ENCODE measurements at places on chromosomes 3 and 15. TPM values are rescaled to one million over a fixed set of nuclear protein-coding genes. Genes with fewer than 3 reads are reported as not detected.

DNA sequence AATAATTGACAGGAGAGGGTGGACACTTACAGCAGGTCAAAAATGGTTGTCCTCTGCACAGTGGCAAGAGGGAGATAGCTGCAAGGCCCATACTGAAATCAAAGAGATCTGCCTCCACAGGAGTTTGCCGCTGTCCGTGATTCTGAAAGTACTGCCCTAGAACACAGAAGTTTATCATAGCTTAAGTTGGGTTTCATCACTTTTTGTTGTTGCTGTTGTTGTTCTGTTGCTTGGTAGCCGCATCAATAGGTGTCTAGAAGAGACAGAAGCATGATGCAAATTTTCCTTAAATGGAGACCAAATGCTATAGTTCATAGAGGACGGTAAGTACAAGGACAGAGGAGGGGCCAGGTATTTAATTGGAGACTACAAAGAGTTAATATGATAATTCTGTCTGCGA is 120.0 kb upstream of the MRPL3 start:
- no peak for DNase-seq

The STIMATE gene
- polyA plus RNA-seq: 7.5 TPM

DNA sequence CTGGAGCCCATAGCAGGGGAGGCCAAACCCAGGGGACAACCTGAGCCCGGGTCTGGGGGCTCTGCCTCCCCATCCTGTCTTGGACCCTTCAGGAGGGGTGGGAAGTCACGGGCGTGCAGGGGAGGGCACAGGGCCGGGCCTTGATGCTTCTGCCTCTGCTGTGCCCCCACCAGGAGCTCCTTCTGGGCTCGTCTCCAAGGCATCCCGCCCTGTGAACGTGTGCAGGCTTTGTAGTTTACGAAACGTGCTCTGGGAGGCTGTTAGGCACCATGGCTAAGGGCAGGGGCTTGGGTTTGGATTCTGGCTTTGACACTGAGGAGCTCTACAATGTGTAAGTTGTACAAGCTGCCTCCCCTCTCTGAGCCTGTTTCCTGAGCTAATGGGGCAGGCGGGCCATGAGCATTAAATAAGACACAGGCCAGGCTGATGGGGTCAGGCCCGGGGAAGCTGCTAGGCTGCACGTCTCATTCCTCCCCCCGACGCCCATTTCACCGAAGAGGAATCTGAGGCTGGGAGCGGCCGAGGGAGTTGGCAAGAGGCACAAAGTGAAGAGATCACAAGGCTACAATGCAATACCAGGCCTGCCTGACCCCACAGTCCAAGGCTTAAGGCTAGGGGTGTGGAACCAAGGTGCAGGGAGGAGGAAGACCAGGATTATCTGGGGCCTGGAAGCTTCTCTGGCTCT is 19.6 kb downstream of the PLXND1 start:
- DNase-seq: no peak

DNA sequence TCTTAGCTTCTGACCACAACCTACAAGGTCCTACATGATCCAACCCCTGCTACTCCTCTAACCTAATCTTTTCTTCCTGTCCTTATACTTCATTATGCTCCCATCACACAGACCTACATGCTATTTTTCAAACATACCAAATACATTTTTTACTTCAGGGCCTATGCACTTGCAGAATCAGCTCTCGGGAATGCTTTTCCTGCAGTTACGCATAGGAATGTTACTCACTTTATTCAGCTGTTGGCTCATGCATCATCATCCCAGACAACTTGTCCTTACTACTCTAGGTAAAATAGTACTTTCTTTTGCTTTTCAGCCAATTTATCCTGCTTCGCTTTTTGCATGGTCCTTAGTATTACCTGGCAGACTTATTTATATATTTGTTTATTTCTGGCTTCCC is 105.6 kb downstream of the OXSM start:
- no peak for DNase-seq

The ROPN1B gene
- 0.19 TPM for polyA plus RNA-seq

DNA sequence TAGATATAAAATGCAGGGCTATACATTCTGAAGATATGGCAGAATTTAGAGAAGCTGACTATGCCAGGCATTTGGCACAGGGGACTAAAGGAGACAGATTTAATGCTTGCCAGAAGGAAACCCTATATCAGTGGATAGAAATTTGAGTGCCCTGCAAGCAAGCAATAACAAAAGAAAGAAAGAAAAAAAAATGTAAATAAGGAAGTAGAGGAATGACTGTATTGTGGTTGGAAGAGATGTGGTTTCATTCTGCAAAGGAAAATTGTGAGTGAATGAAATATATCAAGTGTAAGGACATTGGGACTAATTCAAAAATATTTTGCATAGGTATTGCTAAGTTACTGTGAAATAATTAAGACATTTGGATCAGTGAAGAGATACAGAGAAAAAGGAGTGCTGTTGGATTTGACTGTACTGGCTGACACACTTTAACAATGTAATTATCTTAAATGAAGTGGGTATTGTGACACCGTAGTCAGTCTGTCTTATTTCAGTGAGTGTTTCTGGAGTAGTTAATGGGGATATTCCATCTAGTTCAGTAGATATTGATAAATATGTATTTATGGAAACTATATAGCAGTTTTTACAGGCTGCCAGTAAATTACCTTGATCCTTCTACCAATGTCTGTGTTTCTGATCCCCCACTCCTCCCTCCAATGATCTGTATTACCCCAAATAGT is 418.2 kb downstream of the CNTN4 start:
- no peak for DNase-seq

The SLC28A1 gene
- 0.32 TPM for polyA plus RNA-seq

- DNase-seq: no peak
These were observed 73.6 kb upstream of the ACAD9 start for GRCh38 chr3:128805772-128806171.

DNA sequence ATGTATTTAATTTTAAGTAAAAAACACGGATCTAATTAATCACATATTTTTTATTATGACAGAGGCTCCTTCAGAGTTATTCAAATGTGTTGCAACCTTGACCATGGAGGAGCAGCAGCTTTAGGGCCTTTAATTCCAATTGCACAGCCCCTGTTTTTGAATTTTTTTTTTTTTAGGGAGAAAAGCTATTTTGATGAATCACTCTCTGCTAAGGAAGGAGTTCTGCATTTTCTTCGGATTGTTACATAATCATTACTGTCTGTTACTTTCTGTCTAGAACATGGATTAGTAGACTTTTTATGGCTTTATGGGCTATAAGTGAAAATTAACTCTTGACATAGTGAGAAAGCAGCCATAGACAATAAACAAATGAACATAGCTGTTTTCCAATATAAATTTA is 90.8 kb downstream of the MCTP2 start:
- DNase-seq: no peak

DNA sequence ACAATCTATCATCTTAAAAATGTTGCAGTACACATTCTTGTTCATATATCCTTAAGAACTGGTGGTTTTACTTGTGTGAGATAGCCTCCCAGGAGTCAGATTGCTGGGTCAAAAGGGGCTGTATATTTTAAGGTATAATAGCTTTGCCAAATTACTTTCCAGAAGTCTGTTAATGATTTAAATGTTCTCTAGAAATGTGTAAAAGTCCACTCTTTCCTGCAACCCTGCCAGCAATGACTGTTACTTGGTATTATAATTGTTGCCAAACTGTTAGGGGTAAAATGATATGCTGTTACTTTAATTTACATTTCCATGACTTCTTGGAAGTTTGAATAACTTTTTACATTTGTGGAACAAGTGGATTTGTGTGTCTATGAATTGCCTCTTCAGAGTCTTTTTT is 170.8 kb downstream of the SLC9A9 start:
- DNase-seq: peak; percentile 20

- no peak for DNase-seq
These were observed 219.3 kb downstream of the CBLB start for GRCh38 chr3:105649480-105649879.

DNA sequence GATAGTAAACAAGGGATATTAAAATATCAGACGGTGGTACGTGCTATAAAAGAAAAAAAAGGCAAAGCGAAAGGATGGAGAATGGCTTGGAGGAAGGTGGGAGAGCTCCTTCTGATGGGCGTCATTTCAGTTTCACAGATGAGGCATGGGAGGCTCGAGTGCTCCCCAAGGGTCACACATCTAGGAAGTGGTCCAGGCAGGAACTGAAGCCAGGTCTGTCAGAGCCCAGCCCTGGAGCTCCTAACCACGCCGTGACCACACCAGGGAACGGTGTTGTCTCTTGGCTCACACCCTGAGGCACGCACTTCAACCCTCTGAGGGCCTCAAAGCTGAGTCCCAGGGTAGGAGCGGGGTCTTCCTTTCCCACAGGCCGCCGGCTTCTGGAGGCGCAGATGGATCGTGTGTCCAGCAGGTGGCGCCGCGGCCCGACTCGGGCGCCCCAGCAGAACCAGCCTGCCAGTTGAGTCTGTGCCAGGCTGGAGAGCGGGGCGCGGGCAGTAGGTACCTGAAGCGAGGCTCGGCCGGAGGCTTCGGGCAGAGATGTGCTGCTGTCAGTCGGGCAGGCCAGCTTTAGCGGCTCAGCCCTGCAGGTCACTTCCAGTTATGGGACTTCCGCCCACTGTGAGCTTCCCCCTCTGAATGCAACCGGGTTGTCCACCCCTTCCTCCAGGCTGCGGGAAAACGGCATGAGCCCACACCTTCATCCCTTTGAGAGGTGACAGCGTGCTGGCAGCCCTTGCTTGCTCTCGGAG is 68.1 kb downstream of the SLC6A1 start:
- DNase-seq: peak; percentile 64

- peak; percentile 46 for DNase-seq
These were observed 600 bp upstream of the USP3 start for GRCh38 chr15:63503739-63504246.

The PLSCR5 gene
- polyA plus RNA-seq: not detected

DNA sequence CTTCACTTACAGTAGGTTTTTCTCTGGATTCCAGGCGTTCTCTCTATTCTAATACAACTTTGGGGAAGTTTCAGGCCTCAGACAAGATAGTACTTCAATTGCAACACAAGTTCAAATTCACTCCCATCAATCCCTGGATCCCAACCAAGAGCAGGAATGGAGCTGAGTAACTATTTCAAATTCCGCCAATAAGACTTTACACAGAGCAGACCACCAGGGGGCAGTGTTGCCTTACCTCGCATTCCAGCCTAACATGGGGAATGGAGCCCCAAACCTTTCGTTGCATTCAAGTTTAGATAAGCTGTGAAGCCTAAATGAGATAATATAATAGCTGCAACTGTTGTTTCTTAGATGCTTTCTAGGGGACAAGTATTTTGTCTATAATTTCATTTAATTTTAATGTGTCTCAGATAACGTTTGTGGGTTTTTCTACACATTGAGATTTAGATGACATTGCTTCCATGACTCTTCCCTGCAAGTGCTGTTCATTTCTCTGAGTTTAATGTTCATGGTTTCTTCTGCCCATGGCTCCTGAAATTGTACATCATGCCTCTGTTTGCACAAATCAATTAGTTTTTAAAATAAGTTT is 186.7 kb downstream of the NSUN3 start:
- DNase-seq: peak; percentile 28

DNA sequence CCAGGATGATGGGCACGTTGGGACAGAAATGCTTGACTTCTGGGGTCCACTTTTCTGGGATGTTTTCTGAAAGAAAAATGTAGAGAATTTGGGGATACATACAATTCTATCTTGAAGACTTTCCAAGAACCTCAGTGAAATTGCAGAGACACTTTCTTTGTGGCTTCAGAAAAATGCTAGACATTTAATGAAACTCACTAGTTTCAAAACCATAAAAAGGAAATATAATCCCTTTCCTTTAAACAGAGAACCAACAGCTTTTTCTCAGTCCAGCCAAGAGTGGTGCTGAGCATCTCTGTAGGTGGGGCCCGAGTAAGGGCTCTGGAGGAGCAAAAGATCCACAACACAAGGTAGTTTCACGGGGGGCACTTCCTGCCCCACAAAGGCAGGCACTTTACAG is 4.4 kb upstream of the GPX1 start:
- no peak for DNase-seq

The MESP2 gene
- 0.22 TPM for polyA plus RNA-seq

DNA sequence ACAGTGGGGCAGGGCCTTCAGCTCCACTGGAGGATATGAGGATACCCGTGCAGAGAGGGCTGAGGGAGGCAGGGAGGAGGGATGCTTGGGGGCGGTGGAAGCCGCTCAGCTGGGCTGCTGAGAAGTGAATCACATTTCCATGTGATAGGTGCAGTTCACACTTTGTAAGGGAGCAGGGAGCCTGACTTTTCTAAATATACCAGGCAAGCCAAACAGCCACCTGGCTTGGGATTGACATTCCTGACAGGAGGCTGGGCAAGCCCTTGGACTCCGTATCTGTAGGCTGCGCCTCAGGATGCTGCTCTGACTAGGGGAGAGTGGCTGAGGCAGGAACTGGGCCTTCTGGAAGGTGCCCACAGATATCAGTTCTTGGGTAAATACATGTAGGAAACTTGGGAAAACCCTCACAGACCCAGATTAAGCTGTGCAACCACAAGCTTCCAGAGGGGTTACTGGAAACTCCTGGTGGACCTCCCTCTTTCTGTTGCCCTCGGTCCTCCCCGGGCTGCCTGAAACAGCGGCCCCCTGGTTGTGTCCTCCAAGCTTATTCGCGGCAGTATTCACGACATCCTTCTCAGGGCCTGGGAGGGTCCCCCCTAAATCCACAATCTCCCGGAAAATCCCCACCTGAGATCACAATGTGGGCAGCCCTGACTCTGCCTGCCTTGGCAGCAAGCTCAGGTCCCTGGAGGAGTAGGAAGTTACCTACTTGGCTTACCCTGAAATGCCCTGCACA is 33.0 kb upstream of the ADCY5 start:
- DNase-seq: no peak

DNA sequence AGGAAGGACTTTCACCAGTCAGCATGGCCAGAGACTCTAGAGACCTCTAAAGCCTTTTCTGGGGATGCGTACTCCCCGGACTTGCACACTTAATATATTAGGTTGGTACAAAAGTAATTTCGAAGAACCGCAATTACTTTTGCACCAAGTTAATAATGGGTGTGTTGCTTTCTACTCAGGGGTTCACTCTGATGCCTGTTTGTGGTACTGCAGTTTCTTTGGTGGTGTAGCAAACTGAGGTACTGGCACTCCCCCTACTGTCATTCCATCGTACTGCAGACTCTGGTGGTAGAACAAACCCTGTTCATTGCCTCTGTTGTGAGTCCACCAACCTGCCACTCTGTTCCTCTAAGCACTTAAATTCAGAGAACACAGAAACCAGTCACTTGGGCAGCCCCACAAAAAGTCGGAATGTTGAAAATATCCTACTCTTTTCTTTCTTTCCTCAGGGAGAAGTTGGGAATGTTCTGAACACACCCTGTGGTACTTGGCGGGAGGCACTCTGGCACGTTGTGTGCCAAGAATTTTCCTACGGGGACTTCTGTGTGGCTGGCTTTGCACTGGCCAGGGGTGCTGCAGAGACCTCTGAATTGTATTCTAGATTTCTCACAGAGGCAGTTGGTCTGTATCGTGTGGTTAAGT is 46.3 kb downstream of the GABRG3 start:
- DNase-seq: peak; percentile 62

GRCh38 chr3:16033889-16034687 is 140.4 kb upstream of the GALNT15 start:
- DNase-seq: no peak

Measured in hindlimb muscle (tissue), 1 donor.